ENCODE measurements at places on chromosomes 3 and 15.

- DNase-seq, result no peak
Measured at GRCh38 chr15:25795712-25796111, 67.4 kb downstream of the ATP10A start.

DNA sequence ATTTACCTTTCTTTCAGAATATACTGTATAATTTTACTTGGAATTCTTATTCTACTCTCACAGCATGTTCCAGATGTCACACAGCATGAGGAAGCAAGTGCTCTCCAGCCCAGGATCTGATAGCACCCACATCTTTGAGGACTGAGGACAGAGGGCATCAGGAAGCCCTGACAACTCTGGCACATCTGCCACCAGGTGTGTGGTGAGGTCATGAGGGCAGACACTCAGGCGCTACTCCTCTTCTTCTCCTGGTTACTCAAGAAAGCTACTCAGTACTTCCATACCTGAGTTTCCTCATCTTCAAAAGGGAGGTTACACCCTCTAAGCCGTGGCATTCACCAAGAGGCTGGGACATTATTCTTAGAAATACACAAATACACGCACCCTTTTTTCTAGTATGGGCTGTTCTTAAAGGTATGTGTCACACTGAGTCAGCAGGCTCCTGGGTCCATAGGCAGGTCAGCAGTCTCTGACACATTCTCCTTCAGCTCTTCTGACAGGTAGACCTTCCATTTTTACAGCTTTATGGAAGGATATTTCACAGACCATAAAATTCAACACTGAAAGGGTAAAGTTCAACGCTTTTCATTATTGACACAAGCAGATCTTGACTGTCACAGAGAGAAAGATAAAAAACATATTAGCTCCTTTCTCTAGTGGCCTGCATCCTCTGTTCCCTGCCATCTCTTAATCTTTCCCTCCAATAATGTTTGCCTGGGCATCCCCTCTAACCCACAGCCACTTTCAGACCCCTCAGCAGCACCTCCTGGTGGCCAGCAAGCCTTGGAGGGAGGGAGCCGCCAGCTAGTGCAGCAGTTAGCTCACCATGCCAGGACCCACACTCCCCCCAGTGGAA, 103.2 kb upstream of the TJP1 start:
- DNase-seq, result no peak

DNA sequence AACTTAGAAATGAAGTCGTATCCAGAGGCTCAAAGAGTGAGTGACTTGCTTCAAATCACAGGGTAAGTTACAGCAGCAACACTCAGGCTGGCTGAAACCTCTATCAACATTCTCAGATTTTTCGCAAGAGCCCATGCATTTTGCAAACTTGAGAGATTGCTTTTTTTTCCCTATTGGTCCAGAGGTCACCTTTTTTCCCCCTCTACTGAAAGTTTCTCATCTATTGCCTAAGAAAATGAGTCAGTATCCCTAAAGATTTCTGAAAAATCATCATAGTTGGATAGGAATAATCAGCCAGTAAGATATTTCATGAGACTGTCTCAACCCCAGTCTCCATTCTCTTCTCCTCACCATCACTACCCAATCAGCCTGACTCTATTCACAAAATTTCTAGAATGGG, 410.6 kb downstream of the FOXP1 start:
- no peak for DNase-seq

DNA sequence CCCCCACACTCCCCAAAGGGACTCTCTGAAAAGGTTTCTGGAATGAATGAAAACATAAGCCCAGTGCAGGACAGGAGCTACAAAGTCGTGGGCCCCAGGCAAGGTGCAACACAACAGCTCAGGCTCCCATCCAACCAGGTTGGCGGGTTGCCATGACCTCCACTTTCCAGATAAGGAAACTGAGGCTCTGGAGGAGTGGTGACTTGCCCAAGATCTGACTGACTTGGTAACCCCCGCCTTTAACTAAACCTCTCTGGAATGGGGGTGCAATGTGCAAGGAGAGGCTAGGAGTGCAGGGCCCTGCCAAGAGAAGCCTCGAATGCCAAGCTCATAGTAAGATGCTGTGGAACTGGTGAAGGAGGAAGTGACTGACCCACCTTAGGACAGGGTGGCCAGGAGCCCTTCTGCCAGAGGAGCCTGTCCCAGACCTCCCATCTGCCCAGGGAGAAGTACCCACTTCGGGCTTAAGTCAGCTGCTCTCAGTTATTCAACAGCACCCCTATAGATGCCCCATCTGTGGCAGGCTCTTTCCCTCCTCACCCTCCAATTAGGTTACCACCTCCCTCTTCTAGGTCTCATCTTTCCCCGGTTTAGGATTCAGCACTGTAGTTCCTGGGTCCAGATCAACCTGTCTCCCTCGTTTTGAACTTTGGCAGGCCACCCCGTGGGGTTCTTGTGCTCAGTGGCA, 553 bp upstream of the TNNC1 start:
- no peak for DNase-seq

- DNase-seq, result no peak
Measured at GRCh38 chr3:196753201-196753600, 13.5 kb downstream of the PAK2 start.

GRCh38 chr15:22240986-22241385, 160.7 kb downstream of the OR4M2 start:
- DNase-seq, result no peak

DNA sequence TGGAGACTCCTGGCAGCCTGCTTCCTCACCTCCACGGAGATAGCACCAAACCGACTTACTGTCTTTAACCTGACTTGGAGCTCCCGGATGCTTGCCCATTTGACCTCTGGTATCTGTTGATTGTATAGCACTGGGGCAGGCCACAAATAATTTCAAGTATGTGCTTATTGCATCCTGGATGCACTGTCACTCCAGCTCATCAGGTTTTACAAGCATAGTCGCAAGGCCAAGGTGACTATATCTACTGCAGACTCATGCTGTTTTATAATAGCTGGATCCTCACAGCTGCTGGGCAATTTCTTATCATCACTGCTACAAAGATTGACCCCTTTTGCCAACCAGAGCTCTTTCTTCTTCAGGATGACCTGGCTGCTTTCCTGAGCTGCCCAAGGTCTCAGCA, 45.6 kb downstream of the PEX5L start:
- no peak for DNase-seq

DNA sequence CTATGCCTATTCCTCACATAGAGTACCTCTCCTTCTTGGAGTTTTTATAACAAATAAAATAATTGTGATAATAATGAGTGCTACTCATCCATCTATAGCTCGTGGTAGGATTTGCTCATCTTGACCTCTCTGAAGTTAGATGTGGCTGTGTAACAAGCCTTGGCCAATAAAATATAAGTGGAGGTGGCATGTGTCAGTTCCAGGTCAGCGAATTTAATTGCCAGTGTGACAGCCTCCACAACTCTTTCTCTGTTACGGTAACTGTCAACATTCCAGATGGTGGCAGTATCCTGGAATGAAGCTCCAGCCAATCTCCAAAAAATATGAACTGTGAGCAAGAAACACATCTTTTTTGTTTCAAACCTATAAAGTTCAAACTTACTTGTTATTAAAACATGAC, 13.8 kb downstream of the CLRN1 start:
- no peak for DNase-seq

GRCh38 chr15:74434263-74435136, 742 bp upstream of the SEMA7A start:
- no peak for DNase-seq

GRCh38 chr3:78642226-78643035, 1125.4 kb downstream of the ROBO1 start:
- no peak for DNase-seq

- no peak for DNase-seq
Measured at GRCh38 chr15:87713475-87713879, 543.1 kb downstream of the NTRK3 start.

DNA sequence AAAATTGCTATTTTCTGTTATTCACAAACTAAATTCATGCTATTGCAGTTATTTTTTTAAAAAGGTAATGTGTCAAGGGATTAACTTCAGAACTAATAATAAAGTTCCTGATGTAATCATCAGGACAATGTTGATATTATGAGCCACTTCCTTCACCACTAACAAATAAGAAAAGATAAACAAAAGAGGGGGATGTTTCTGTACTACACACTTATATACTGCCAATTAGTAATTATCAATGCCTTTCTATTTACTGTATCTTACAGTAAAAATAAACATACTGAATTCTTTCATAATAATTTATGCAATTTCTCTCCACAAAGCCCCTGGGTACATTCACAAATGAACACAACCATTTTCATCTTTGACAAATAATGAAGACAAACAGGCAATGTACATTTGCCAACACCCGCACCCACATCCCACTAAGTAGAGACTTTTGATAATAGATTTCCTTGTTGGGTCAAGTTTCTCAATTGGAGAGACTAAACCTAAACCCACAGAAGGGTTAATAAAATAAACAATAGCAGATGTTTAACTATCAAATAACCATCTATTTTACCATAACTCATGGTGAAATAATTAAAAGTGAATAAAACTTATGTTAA, 3.7 kb downstream of the CBLB start:
- no peak for DNase-seq

DNA sequence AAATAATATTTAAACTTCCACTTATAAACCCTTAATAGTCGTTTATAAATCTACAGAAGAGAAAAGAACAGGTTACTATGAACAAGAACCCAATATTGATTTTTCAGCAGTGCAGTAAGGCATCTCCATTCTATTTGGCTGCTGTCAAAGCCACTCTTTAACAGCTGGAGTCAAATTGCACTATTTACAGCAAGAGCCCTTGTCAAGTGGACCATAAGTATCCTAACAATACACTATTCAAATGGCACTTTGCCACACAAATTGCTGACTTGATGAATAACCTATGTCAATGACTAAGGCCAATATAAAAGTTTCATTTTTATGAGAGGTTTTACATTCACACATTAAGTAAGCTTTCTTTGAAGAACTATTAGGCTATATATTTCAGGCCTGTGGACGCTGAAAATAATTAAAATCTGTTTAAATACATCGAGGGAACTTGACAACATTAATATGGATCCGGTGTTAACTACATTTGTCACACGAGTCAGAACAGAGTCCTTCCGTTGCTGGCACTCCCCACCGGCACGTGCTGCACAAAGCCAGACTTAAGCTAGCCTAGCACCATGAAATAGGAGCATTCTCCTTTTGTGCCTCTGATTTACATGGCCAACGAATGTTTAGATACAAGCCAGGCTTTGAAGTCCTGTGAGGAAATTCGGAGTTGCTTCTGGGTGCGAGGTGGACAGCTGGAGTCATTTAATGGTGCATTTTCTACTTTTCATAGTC, 100.5 kb downstream of the WDR72 start:
- no peak for DNase-seq

DNA sequence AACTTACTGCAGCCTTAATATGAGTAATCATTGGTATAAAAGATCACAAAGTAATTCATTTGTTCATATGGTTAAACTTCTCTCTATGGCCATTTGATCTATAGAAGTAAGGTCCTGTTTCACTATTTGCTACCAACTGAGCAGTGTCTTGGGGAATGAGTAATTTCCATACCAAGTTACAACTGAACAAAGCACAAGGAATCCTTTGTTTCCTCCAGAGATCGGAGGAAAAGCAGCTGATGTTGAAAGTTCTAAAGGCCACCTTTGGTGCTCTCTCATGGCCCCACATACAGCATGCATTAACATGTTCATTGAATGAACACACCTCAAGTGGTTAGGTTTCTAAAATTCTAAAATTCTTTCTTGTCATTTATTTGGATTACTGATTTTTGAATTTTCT, 7.1 kb upstream of the CNTN3 start:
- no peak for DNase-seq

DNA sequence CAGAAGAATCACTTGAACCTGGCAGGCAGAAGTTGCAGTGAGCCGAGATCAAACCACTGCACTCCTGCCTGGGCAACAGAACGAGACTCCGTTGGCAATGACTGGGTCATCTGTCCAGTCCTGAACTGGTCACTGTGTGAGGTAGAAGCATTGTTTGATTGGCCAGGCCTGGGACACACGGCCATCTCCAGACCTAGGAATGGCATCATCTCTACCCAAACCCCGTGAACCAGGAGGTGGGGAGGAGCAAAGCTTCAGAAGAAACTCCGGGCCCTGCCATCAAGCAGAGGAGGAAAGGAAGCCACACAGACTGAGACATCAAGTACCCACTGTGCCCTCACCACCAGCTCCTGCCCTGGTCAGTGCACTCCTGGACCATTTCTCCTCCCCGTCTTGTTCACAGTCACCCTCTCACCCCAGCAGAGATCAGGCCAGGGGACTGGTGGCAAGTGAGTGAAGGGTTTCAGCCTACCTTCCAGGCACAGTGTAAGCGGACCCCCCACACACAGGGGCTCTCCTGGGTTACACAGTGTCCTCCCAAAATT, 31.6 kb downstream of the GOLGA6L2 start:
- DNase-seq, result no peak

DNA sequence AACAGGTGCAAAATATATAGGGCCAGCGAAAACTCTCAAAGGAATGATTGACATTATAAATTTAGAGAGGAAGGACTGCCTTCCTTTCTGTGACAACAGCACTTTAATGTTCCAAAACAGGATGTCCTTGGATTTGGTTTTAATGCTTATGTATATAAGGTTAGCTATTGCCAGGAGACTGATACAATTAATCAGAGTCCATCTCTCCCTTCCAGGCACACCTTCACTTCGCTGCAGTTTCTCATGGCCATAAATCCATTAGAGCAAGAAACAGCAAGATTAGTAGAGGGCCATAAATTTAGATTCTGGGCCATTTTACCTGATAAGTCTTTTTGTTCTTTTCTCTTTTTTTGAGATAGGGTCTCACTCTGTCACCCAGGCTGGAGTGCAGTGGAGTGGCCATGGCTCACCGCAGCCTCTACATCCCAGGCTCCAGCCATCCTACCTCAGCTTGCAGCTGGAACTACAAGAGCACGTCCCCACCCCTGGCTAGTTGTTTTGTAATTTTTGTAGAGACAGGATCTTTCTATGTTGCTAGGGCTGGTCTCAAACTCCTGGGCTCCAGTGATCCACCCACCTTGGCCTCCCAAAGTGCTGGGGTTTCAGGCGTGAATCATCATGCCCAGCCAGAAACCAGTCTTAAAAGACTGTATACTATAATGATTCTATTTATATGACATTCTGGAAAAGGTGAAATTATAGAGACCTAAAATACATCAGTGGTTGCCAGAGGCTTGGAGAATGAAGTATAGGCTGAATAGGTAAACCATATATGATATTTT, 15.7 kb upstream of the TFRC start:
- no peak for DNase-seq

GRCh38 chr15:55420171-55420866, 12.0 kb downstream of the PIERCE2 start:
- no peak for DNase-seq

DNA sequence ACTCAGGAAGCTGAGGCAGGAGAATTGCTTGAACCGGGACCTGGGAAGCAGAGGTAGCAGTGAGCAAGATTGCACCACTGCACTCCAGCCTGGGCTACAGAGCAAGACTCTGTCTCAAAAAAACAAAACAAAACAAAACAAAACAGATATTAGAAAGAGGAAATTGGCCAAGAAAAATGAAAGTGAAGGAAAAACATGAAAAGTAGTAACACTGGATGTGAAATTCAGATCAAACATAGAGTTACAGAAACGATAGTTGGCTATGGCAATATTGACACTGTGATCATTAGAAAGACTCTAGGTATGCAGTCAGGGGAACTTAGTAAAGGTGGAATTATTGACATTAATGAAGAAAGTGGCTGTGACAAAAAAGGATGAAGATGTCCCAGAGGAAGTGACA, 13.2 kb upstream of the TIPARP start:
- no peak for DNase-seq

Data from activated CD8-positive, alpha-beta memory T cell treated with anti-CD3 and anti-CD28 coated beads for 1 hour (primary cell).